ENCODE measurements at places on chromosomes 6 and 20. TPM values are rescaled to one million over a fixed set of nuclear protein-coding genes. Genes with fewer than 3 reads are reported as not detected.

The PI16 gene
- 1.1 TPM for total RNA-seq

The TSHZ2 gene
- 9.6 TPM for total RNA-seq

The ZNF165 gene
- total RNA-seq, result 0.83 TPM

The VSTM2L gene
- not detected for total RNA-seq

DNA sequence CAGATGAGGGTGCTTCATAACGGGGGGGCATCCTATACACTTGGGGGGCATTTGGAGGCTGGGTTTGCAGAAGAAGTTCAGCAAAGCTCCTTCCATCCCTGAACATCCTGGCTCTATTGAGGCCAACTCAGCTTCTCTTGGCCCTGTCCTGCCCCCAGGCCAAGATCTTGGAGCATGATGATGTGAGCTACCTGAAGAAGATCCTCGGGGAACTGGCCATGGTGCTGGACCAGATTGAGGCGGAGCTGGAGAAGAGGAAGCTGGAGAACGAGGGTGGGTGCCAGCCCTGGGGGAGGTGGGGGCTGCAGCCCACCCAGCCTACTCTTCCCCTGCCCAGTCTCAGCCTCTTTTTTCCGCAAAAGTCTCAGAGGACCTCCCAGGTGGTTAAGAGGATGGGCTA lies 17.2 kb downstream of the GDAP1L1 start:
- H3K27ac ChIP-seq, result no peak overlapping the region
- no peak overlapping the region for H3K4me3 ChIP-seq
- H3K36me3 ChIP-seq, result peaks cover 5% of the 10 kb centered on the region
- H3K27me3 ChIP-seq, result no peaks in the 10 kb centered on the region
- peaks cover 5% of the 10 kb centered on the region for H3K4me1 ChIP-seq

- no peak for DNase-seq
- H3K36me3 ChIP-seq, result no peaks in the 10 kb centered on the region
- no peaks in the 10 kb centered on the region for H3K4me1 ChIP-seq
These were observed 347.6 kb upstream of the IMPG1 start for GRCh38 chr6:76420094-76420493.
